ENCODE measurements at places on chromosomes 13 and 19.

DNA sequence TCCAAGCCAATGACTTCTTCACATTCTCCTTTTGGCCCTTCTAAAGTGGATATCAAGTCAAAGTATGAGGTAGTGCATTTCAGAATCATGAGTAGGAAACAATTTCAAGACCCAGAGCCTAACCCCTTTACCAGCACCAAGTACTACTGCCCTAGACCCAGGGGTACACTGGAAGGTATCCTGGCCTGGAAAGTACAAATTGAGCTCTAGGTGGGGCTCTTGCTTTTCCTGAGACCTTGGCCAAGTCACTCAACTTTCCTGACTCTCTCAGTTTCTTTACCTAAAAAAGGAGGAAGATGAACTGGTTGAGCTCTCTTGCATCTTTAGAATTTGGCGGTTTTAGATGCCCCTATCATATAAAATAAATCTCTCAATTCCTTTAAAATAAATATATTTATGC lies 204.7 kb downstream of the FGF14 start:
- DNase-seq = no peak
- H3K27me3 ChIP-seq = peaks cover 3% of the 10 kb centered on the region
- H3K27ac ChIP-seq = no peak overlapping the region
- H3K36me3 ChIP-seq = no peaks in the 10 kb centered on the region
- H3K4me1 ChIP-seq = peaks cover 15% of the 10 kb centered on the region

DNA sequence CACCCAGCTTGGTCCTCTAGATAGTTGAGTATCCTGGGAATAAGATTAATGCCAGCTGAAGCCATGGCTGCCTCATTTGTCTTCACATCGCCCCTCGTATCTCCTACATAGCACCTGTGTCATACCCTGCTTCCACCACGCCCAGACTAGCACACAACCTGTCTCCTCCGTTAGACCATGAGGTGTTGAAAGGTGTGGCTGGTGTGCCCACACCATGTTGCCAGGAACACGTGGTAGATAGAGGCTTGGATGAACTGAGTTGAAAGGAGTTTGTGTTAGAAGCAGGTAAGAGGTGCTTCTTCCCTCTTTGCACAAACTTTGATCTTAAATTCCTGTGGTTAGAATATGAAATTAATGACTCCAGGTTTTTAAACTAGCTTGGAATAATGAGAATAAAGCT lies 40.1 kb downstream of the RGCC start:
- peaks cover 58% of the 10 kb centered on the region for H3K4me1 ChIP-seq
- H3K27me3 ChIP-seq = no peaks in the 10 kb centered on the region
- H3K4me3 ChIP-seq = no peak overlapping the region

DNA sequence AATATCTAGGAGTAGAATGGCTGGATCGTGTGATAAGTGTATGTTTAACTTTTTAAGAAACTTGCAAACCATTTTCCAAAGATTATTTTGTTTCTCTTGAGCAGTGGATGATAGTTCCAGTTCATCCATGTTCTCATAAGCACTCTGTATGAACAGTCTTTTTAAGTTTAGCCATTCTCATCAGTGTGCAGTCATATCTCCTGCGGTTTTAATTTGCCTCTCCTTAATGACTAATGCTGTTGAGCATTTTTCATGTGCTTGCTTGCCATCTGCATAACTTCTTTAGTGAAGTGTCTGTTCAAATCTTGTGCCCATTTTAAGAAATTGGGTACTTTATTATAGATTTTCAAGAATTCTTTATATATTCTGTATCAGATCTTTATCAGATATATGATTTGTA lies 58.6 kb downstream of the WASF3 start:
- H3K4me1 ChIP-seq = peaks cover 4% of the 10 kb centered on the region
- peaks cover 10% of the 10 kb centered on the region for H3K27me3 ChIP-seq

DNA sequence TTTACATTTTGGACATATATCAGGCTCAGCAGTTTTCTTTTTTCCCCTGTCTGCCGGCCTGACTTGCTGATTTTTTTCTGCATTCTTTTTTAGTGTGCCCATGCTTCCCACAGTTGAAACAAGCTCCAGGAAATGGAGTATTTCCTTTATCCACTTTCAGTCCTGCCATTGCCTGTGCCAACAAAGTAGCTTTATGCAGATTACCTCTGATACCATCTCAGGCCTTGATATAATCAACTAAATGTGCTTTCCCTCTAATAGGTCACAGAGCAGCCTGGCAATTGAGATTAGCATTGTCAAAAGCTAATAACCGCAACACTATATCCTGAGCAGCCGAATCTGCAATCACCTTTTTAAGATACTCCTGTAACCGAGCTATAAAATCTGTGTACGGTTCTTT lies 9.2 kb downstream of the MRPS12 start:
- no peak overlapping the region for H3K4me3 ChIP-seq
- peaks cover 5% of the 10 kb centered on the region for H3K4me1 ChIP-seq
- DNase-seq = no peak
- no peak overlapping the region for H3K27ac ChIP-seq

- no peaks in the 10 kb centered on the region for H3K27me3 ChIP-seq
- no peaks in the 10 kb centered on the region for H3K36me3 ChIP-seq
- no peak for DNase-seq
- H3K27ac ChIP-seq = no peak overlapping the region
- H3K4me1 ChIP-seq = no peaks in the 10 kb centered on the region
These were observed 1968.9 kb downstream of the PCDH9 start for GRCh38 chr13:65260946-65261891.

GRCh38 chr19:42468273-42468796 lies 25.6 kb upstream of the CXCL17 start:
- H3K27ac ChIP-seq = no peak overlapping the region
- H3K36me3 ChIP-seq = no peaks in the 10 kb centered on the region
- H3K4me3 ChIP-seq = no peak overlapping the region
- no peak for DNase-seq
- H3K27me3 ChIP-seq = peaks cover 4% of the 10 kb centered on the region
- peaks cover 29% of the 10 kb centered on the region for H3K4me1 ChIP-seq

- H3K27me3 ChIP-seq = no peaks in the 10 kb centered on the region
- DNase-seq = no peak
- H3K36me3 ChIP-seq = no peaks in the 10 kb centered on the region
- no peak overlapping the region for H3K27ac ChIP-seq
- H3K4me1 ChIP-seq = no peaks in the 10 kb centered on the region
These were observed 1192.2 kb downstream of the PCDH17 start for GRCh38 chr13:58823701-58824100.

- no peak overlapping the region for H3K27ac ChIP-seq
- DNase-seq = no peak
- H3K4me3 ChIP-seq = no peak overlapping the region
- H3K36me3 ChIP-seq = no peaks in the 10 kb centered on the region
These were observed 47.4 kb upstream of the PCDH9 start for GRCh38 chr13:67277581-67277980.

DNA sequence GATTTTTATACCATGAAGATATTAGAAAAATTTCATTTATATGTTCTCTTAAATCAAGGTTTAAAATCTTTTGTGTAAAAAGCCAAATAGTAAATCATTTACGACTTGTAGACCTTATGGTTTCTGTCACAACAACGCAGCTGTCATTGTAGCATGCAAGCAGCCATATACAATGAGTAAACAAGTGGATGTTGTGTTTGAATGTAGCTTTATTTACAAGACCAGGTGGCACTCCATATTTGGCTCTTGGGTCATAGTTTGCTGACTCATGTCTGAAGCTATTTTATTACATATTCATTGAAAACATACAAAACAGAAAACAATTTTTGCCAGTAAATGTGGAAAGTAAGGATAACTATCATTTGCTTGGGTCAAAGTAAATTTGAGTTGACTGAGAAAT lies 930.8 kb downstream of the SLITRK5 start:
- DNase-seq = no peak
- H3K36me3 ChIP-seq = no peaks in the 10 kb centered on the region
- H3K4me3 ChIP-seq = no peak overlapping the region
- H3K27me3 ChIP-seq = no peaks in the 10 kb centered on the region
- no peak overlapping the region for H3K27ac ChIP-seq

GRCh38 chr13:105048677-105049076 lies 1486.8 kb downstream of the EFNB2 start:
- DNase-seq = no peak
- no peaks in the 10 kb centered on the region for H3K36me3 ChIP-seq
- no peak overlapping the region for H3K27ac ChIP-seq
- H3K27me3 ChIP-seq = no peaks in the 10 kb centered on the region
- H3K4me1 ChIP-seq = no peaks in the 10 kb centered on the region
- no peak overlapping the region for H3K4me3 ChIP-seq

- DNase-seq = no peak
These were observed 2.0 kb downstream of the TDRD3 start for GRCh38 chr13:60398907-60399589.

DNA sequence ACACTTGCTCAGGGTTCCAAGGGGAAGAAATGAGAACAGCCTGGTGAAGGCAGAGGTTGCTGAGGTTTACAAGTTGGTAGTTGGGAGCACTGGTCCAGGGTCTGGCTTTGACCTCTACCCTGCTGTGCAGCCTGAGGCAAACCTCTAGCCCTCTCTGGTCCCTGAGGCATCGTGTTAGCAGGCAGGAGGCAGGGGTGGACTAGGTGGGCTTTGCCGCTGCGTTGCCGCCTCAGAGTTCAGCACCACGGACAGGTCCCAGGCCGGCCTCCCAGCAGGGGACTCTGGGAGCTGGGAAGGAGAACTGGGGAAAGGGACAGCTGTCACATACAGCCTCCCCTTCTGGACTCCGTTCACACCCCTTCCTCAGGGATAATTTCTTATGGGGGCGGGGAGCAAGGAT lies 3.1 kb downstream of the NCAN start:
- H3K36me3 ChIP-seq = no peaks in the 10 kb centered on the region
- DNase-seq = no peak
- H3K4me1 ChIP-seq = no peaks in the 10 kb centered on the region
- no peak overlapping the region for H3K27ac ChIP-seq
- H3K27me3 ChIP-seq = peaks cover 30% of the 10 kb centered on the region

- peak overlapping the region; percentile 81 for H3K4me3 ChIP-seq
- no peak overlapping the region for H3K27ac ChIP-seq
- DNase-seq = no peak
- H3K4me1 ChIP-seq = peaks cover 12% of the 10 kb centered on the region
- peaks cover 11% of the 10 kb centered on the region for H3K27me3 ChIP-seq
- peaks cover 28% of the 10 kb centered on the region for H3K36me3 ChIP-seq
These were observed 579 bp downstream of the CPT1C start for GRCh38 chr19:49691243-49692146.

DNA sequence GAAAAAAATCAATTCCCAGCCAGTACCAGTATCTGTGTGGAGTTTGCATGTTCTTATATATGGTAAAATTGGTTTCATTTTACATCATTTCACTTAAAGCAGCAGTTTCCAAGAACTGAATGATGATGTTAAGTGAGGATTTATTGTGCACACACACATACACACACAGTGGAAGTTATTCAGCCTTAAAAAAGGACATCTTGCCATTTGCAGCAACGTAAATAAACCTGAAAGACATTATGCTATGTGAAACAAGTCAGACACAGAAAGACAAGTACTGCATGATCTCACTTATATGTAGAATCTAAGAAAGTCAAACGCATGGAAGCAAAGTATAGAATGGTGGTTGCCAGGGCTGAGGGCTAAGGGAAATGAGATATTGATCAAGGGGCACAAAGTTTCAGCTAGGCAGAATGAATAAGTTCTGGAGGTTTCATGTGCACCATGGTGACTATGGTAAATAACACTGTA lies 5.3 kb downstream of the SIGLECL1 start:
- DNase-seq = peak; percentile 26
- peaks cover 9% of the 10 kb centered on the region for H3K27me3 ChIP-seq
- peak overlapping the region; percentile 87 for H3K27ac ChIP-seq
- peaks cover 66% of the 10 kb centered on the region for H3K4me1 ChIP-seq

DNA sequence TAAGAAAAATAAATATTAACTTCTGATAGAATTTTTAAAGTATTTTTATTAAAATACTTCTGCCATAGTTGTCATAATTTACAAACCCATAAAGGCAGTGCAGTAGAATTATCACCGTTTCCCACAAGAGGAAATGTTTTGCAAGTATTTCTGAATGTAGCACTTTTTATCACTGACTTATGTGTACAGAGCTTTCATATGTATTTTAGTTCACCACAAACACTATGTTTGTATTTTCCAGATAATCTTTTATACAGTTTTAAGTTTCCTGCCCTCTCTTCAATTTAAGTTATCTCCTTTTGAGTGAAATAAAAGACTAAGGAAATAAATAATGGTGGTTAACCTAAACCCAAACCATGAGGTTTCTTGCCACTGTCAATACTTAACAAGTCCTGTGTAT lies 24.2 kb downstream of the MIPEP start:
- no peaks in the 10 kb centered on the region for H3K27me3 ChIP-seq
- no peak overlapping the region for H3K4me3 ChIP-seq
- peaks cover 2% of the 10 kb centered on the region for H3K4me1 ChIP-seq
- no peaks in the 10 kb centered on the region for H3K36me3 ChIP-seq
- H3K27ac ChIP-seq = no peak overlapping the region

GRCh38 chr13:108104736-108105135 lies 110.6 kb downstream of the LIG4 start:
- no peaks in the 10 kb centered on the region for H3K36me3 ChIP-seq
- no peak overlapping the region for H3K27ac ChIP-seq
- no peaks in the 10 kb centered on the region for H3K27me3 ChIP-seq
- no peaks in the 10 kb centered on the region for H3K4me1 ChIP-seq

DNA sequence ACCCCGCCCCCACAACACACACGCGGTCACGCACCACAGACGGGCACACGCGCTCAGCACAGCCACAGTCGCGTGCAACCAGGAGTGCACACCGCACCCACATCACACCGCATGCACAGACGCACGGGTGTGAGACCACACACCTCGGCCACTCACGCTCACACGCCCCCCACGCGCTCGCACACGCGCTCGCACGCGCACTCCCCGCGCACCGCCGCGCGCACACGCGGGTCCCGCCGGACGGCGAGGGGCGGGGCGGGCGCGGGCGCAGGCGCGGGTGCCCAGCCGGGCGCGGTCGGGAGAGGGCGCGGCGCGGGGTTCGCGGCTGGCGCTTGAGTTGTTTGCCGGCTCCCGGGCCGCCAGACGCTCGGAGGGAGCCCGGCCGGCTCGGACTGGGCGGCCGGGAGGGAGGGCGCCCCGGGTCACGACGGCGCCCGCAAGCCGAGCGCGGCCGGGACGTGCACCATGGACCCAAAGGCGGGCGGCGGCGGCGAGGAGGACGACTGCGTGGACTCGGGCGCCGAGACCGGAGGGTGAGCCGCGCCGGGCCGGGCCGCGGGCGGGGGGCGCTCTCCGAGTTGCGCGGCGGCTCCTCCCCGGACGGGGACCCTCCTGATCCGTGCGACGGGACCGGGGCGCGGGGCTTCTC lies at the start of gene FAM124A:
FAM124A (plus strand) TSS at position 362 of the 649 bp plus-strand sequence; CDS start at position 466, 104 bp downstream.
- no peaks in the 10 kb centered on the region for H3K4me1 ChIP-seq
- H3K27ac ChIP-seq = no peak within 1 kb of the TSS
- peak; percentile 29 for DNase-seq
- no peaks in the 10 kb centered on the region for H3K36me3 ChIP-seq
- H3K4me3 ChIP-seq = peak within 1 kb of the TSS; percentile 66

DNA sequence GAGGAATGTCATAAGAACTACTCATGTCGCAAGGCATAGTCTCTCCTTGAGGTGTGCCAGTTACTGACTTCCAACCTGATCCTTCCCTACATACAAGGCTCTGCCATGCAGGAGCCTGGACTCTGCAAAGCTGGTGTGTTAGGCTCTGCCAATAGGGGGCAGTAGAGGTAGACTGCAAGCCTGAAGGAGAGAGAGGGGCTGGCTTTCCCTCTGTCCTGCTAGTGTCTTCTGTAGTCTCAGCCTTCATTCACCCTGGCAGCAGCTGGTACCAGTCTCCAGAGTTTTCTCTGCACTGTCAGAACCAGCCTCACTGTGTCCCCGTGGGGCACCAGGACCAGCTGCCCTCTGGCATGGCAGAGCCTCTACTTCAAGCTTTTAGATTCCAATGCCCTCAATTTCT lies 14.5 kb downstream of the SHISA2 start:
- H3K27me3 ChIP-seq = peaks cover 26% of the 10 kb centered on the region
- H3K4me1 ChIP-seq = no peaks in the 10 kb centered on the region
- no peak for DNase-seq
- no peak overlapping the region for H3K27ac ChIP-seq
- no peaks in the 10 kb centered on the region for H3K36me3 ChIP-seq
- H3K4me3 ChIP-seq = no peak overlapping the region

All from activated T-helper 2 cell treated with anti-CD3 and anti-CD28 coated beads, Interferon-gamma antibody, Interleukin-2, Interleukin-4, amounts not matched to agents 10 μg/mL and 5 μg/mL and 100 μg/mL, durations not matched to agents 14 hours and 24 hours and 36 hours (primary cell).